Muscle of leg (tissue), 16 donors: ENCODE measurements at places on chromosomes 12 and 14.

DNA sequence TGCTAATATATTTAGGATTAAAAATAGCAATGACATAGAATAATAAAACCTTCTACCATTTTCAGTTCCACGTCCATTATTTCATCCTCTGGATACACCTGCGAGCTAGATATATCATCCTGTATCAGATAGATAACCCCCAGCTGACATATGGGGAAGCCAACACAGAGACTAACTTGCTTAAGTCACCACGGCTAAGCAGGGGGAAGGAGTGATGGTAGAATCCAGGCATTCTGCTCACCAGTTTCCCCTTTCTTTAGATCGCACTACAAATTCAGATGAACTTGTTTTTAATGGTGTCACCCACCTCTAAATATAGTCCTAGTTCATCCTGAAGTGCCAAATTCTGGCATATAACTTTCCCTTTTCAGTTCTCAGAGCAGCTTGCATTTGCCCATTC is 110.1 kb downstream of the TXNDC16 start:
- no peak for DNase-seq

DNA sequence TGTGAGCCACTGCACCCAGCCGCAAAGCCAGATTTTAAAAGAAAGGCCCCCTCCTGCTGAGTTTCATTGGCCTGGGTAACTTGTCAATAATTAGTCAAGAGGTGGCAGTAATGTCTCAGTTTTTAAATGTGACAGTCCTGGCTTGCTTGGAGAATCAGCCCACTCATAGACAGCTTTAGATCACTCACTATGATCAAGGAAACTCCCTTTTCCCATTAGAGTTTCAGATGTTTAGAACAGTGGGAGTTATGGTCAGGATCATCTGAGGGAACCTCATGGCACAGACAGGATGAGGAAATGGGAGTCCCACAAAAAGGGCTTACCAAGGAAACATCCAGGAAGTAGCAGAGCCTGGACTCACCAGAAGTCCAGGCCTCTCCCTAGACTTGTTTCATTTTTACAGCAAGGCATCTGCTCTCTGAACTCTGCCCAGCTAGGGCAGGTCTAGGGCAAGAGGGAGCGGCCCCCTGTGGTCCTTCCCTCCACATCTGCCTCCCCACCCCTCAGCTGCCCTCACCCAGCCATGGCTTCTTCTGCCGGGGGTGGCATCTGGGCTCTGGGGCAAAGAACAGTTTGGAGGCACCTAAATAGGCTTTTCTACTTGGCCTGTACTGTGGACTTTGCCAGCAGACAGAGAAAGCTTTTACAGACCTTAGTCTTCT is 11.2 kb downstream of the BCL2L14 start:
- DNase-seq, result peak; percentile 42

GRCh38 chr12:3224530-3224903 is 147.3 kb downstream of the TSPAN9 start:
- peak; percentile 69 for DNase-seq

DNA sequence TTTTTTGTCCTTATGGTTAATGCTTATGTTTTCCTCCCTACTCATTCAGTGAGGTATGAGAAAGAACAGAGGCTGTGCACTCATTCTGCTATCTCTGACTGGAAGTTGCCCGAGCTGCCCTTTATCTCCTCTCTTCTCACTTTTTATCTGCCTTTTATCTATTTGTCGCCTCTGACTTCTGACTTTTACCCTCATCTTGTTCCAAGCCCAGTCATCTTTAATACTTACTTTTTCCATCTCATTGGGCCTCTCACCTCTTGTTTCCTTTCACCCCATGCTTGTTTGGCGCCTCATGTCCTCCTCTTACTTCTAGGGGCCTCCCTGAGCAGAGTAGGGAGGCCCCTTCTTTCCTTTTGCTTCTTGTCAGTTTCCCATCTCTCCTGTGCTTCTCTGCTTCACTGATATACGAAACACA is 50.7 kb downstream of the DIP2B start:
- no peak for DNase-seq

- peak; percentile 65 for DNase-seq
These were observed 58.3 kb downstream of the SIX1 start for GRCh38 chr14:60590991-60591414.

DNA sequence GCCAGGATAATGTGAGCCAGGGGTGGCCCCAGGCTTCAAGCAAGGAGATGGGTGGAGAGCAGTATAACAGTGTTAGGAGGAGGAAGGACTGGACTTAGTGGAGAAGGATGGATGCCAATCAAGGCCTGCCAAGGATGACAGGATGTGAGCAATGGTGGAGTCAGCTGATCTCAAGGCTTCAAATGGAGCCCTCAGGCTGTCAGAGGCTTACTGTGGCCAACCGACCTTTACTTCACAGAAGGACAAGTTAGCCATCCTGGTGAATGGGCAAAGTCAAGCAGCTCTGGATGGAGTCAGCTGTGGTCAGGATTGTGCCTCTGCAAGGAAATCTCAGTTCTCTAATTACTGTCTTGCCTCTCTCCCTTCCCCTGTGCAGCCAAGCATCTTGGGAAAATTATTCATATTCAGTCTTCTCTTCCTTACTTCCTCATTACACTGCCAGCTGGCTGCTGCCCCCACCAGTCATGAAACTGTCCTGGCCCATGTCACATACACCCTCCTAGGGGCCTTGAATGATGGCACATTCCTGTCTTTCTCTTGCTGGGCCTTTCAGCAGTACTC is 7.6 kb upstream of the STAT6 start:
- peak; percentile 61 for DNase-seq

GRCh38 chr14:36054353-36055051 is 122.0 kb downstream of the PTCSC3 start:
- no peak for DNase-seq
